A549 treated with ZK216348 at 1 μM for 4 hours (cell line): ENCODE measurements at places on chromosomes 5 and 9. TPM values are rescaled to one million over a fixed set of nuclear protein-coding genes. Genes with fewer than 3 reads are reported as not detected.

Gene TMOD1
- 1.7 to 2.9 TPM (median 2.3 TPM) in 5 replicates for total RNA-seq

Gene SLC34A3
- 0.13 to 0.19 TPM in 2 of 5 replicates, not detected in the others for total RNA-seq

Gene ADGRD2
- not detected in 5 replicates for total RNA-seq

Gene C9orf152
- total RNA-seq: 0.07 to 0.13 TPM (median 0.09 TPM) in 5 replicates

Gene GABRG2
- total RNA-seq: not detected in 5 replicates
